Esophagus muscularis mucosa (tissue), 4 donors: ENCODE measurements at places on chromosomes 1 and 21. TPM values are rescaled to one million over a fixed set of nuclear protein-coding genes. Genes with fewer than 3 reads are reported as not detected.

The CNR2 gene
- total RNA-seq, result 0.17 TPM

The TAF13 gene
- 52.0 TPM for total RNA-seq

The PDZK1IP1 gene
- not detected for total RNA-seq

The DNAI4 gene
- total RNA-seq, result 5.8 TPM

The SAMD11 gene
- total RNA-seq, result 6.2 TPM

The GJB4 gene
- not detected for total RNA-seq

The FAM167B gene
- 0.83 TPM for total RNA-seq

GRCh38 chr1:102628109-102628613, 480.2 kb downstream of the COL11A1 start:
- H3K27me3 ChIP-seq, result no peaks in the 10 kb centered on the region
- DNase-seq, result no peak
- H3K4me3 ChIP-seq, result no peak overlapping the region
- H3K27ac ChIP-seq, result no peak overlapping the region
- peaks cover 6% of the 10 kb centered on the region for H3K4me1 ChIP-seq

GRCh38 chr1:30376054-30376697, 347.2 kb downstream of the MATN1 start:
- peaks cover 80% of the 10 kb centered on the region for H3K27me3 ChIP-seq
- H3K27ac ChIP-seq, result no peak overlapping the region
- no peaks in the 10 kb centered on the region for H3K4me1 ChIP-seq
- no peaks in the 10 kb centered on the region for H3K36me3 ChIP-seq

DNA sequence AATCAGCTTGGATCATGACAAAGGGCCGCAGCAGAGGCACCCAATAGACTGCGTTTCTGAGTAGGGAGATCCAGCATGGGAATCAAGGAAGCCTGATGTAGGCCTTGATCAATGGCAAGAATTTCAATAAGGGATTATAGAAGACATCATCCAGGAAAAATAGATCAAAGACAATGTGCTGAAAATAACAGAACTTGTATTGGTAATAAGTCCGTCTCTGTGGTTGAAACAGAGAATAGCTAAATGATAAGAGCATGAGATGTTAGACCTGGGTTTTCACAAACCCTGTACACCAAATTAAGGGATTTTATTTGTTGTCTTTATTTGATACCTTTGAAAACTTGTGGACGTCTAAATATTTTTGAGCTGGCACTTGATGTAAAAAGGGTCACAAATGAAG, 228.0 kb upstream of the SGIP1 start:
- no peaks in the 10 kb centered on the region for H3K4me1 ChIP-seq
- no peak overlapping the region for H3K4me3 ChIP-seq
- H3K27me3 ChIP-seq, result no peaks in the 10 kb centered on the region
